Ascending aorta (tissue), 2 donors: ENCODE measurements at places on chromosomes 16 and 17. TPM values are rescaled to one million over a fixed set of nuclear protein-coding genes. Genes with fewer than 3 reads are reported as not detected.
A peak's percentile ranks its signal among the peaks of the same experiment; 100 is the strongest.

NPW gene
- not detected for total RNA-seq

HS3ST6 gene
- total RNA-seq: not detected

MNT gene
- total RNA-seq: 4.9 TPM

LIG3 gene
- total RNA-seq: 24.5 TPM

C16orf89 gene
- total RNA-seq: 4.6 TPM

MRPS23 gene
- 2.0 TPM for total RNA-seq

COL1A1 gene
- total RNA-seq: 547 TPM

PPP1R1B gene
- 2.4 TPM for total RNA-seq

VWA3A gene
- total RNA-seq: not detected

TEKT5 gene
- total RNA-seq: not detected

GRCh38 chr17:80751070-80751945, 206.7 kb downstream of the RPTOR start:
- DNase-seq: no peak

DNA sequence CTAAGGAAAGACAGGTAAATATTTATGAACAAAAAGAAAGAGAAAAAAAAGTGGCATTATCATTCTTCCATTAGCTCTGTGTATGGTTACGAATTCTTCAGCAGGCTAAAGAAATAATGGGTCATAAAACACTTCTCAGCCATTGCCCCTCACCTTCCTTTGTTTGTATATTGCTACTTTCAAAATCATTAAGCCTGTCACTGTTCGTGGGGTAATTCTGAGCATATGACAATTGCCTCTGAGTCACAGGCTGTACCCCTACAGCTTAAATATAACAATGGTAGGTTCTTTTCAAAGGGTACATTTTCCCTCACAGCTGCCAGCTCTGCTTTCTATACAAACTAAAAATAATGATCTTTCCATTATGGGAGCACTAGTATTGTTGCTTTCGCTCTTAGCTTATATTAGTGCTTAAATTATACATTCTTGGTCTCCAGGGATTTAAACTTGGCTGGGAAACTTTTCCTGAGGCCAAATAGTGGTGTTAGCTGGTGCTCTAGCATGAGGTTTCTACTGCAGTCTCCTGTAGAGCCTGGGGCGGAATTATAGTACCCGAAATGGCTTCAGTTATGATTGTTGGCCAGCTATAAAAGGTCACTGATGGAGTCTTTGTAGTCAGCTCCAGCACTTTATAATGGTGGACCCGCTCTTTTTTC, 74.7 kb upstream of the CDH11 start:
- no peak for DNase-seq

DNA sequence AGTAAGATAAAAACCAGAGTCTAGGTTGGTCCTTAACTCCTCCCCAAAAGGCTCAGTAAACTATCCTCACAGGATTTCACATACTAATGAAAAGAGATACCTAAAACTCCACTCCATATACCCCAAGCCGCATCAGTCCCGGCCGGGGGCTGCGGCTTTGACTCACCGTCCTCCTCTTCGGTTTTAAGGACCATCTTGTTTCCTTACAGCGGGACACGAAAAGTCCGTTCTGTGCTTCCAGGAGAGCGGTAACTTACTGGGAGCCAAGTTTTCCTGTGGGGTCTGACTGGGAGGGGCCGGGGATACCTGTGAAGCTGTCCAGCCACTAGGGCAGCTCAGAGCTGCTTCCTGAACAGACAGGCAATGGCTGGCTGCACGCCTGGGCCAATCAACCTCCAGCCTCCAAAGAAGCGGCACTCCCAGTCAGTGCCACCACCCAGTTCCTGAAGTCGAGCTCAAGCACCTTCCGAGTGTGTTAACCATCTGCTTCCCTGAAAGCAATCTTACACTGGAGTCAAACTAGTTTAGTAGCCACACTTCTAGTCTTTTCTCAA, 45.5 kb downstream of the CYTH1 start:
- peak; percentile 83 for DNase-seq

DNA sequence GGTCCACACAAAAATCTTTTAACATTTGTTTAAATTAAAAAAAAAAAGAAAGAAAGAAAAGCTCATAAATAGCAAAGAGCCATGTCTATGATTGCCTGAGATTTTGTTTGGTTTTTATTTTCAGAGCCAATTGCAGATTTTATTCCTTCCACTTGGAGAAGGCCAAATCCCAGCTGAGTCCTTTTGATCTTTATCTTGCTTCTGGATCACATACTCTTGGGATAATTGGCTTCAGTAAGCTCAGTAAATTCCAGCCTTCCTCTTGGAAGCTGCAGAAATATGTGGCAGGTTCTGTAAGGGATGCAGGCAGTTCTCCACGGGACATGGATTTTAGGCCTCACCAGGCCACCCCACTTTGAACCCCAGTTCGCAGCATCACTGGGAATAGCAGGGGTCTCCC, 63.3 kb upstream of the TMC5 start:
- DNase-seq: no peak

DNA sequence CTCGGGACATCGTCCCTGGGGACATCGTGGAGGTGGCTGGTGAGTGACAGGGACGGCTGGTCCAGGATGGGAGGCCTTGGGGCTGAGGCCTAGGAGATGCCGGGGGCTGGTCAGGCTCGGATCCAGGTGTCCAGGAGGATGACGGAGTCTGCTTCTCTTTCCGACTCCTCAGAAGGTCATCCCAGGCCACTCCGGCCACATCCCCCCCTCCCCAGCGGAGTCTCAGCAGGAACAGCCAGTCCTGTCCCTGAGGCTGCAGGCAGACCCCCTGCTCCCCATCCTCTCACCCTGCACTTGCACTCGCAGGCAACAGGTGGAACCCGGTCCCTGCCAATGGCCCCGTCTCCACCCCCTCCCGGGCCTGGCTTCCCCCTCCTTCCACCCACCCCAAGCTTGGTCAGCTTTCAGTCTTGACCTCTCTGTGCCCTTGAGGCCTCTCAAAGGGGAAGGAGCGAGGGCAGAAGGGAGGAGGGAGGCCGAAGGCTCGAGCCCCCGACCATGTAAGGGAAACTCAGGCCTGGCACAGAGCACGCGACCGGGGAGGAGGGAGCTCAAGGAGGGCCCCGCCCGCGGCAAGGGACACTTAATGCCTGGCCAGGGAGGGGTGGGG, 4.4 kb downstream of the ATP2A1 start:
- no peak for DNase-seq

- DNase-seq: no peak
Observed at GRCh38 chr16:27430512-27430911, 28.5 kb downstream of the IL21R start.

- DNase-seq: no peak
Observed at GRCh38 chr16:82133798-82134197, 36.2 kb downstream of the MPHOSPH6 start.

- no peak for DNase-seq
Observed at GRCh38 chr16:14186007-14186794, 115.1 kb downstream of the MRTFB start.

DNA sequence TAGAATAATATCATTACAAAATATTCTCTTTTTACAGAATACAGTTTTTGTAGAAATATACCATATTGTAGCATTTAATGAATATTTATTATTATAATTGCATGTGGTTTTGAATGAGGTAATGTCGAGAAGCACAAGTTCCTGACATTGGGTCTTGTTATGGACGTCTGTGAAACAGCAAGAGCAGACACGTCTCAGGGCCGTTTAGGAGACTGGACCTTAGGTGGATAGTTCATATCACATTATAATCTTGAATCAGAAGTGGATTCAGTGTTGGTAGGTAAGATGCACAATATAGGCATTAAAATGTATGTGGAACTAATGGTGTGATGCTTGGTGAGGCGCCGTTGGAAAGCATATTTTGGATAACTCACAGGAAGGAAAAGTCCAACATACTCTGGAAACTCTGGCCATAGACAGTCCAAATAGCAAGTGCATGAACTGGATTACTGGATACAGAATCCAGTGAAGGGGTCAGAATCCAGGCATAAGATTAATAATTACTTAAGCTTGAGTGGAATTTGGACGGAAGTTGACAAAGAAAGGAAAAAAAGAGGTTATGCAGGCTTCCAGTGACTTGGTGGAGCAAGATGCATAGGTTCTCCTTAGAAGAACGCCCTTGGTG, 17.2 kb downstream of the ABCA8 start:
- no peak for DNase-seq

- DNase-seq: no peak
Observed at GRCh38 chr16:46614006-46614405, 7.2 kb downstream of the SHCBP1 start.

GRCh38 chr17:76946111-76946771, 78.0 kb downstream of the MGAT5B start:
- DNase-seq: no peak

GRCh38 chr17:81712468-81713003, 452 bp downstream of the SLC25A10 start:
- no peak for DNase-seq

DNA sequence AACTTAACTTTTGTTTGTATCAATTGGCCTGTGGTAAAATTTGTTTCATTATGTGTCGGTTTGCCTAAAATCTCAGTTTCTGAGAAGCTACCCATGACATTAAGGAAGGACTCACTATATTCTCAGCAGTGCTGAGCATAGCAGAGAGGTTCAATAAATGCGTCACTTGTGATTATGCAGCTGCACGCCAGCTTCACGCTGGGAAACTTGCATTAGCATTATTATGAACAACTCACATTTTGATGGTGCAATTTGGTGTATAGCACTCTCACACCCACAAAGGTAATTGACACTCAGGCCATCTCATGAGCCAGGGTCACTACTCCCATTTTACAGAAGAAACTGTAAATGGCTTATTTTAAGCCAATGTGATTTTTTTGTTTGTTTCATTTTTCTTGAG, 80.6 kb upstream of the SALL1 start:
- DNase-seq: no peak

DNA sequence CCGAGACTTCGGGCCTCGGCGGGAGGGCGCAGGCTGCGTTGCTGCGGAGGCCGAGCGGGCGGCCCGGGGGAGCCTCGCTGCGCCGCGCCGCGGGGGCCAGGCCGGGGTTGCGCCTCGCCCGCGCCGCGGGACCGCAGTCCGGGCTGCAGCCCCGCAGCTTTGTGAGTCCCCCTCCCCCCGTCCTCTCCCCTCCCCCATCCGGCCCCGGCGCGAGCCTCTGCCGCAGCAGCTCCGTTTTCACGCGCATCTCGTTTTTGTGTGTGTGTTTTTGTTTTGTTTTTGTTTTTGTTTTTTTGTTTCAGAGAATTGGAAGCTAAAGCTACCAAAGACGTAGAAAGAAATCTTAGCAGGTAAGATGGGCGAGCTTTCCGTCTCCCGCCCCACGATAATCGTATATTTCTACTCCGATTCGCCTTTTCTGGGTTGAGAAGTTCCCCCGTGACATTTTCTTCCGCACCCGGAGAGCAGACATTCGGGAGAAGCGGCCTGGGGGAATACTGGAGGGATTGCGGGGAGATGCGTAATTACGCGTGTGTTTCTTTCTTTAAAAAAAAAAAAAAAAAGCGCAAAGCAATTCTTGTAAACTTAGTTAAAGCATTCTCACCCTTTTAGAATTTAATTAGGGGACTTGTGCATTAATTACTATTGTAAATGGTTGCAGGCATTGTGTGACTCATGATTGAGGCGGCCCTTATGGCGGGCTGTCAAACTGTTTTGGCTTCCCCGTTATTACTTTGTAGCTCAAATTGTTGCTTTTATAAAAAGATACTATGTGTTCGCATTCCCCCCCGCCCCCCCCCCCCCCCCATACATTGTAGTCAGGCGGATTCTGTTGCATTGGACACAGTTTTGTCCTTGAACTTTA, 732 bp downstream of the TNRC6A start:
- no peak for DNase-seq

- no peak for DNase-seq
Observed at GRCh38 chr17:3747805-3748204, 24.1 kb downstream of the HASPIN start.

DNA sequence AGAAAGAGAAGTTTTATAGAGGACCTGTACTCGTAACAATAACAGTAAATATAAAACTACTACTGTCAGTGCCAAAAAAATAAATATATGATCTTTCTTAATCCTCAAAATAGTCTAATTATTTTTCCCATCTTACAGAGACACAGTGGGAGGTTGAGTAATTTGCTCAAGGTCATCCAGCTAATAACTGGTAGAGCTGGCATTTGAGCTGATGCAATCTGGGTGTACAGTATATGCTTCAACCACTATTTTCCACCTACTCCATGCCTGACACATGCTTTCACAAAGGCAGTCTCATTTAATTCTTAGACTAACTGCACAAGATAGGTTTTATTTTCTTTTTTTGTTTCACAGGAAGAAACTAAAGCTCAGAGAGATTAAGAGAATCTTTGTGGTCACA, 33.6 kb downstream of the PIGL start:
- no peak for DNase-seq

- peak; percentile 76 for DNase-seq
Observed at GRCh38 chr16:667780-668518, at the start of gene RHOT2. RHOT2 (plus strand) TSS chr16:668132; CDS start chr16:668200, 68 bp downstream.
